Astrocyte (in vitro differentiated cells and primary cell): ENCODE measurements at places on chromosomes 3 and 15. TPM values are rescaled to one million over a fixed set of nuclear protein-coding genes. Genes with fewer than 3 reads are reported as not detected.

DNA sequence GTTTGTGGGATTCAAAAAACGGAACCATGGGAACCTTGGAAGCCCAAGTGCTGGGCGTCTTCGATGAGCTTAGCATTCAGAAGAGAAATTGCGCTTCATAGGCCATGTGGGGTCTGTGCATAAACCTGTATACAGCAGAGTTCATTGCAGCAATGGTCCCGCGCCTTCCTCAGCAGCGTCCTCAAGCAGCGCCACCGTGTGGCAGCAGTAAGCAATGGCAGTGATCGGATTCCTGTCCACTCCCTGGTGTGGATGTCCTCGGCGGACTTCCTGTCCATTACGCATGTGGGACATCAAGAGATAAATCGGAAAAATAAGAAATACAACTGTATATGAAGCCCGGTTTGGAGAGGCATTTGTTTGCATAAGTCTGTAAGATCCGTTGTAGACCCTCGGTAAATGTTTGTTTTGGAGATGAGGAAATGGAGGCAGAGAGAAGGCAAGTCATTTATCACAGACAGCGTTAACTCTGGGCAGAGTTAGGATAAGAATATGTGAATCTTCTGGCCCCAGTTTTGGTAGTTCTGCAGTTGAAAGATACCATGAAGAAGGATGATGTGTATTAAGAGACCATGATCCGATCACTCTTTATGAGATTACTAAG lies 57.7 kb downstream of the CNTN4 start:
- no peak for DNase-seq

Gene ABCC5
- 52.0 and 52.2 TPM in 2 replicates for total RNA-seq

Gene STRA6
- 7.2 and 13.7 TPM in 2 replicates for total RNA-seq

DNA sequence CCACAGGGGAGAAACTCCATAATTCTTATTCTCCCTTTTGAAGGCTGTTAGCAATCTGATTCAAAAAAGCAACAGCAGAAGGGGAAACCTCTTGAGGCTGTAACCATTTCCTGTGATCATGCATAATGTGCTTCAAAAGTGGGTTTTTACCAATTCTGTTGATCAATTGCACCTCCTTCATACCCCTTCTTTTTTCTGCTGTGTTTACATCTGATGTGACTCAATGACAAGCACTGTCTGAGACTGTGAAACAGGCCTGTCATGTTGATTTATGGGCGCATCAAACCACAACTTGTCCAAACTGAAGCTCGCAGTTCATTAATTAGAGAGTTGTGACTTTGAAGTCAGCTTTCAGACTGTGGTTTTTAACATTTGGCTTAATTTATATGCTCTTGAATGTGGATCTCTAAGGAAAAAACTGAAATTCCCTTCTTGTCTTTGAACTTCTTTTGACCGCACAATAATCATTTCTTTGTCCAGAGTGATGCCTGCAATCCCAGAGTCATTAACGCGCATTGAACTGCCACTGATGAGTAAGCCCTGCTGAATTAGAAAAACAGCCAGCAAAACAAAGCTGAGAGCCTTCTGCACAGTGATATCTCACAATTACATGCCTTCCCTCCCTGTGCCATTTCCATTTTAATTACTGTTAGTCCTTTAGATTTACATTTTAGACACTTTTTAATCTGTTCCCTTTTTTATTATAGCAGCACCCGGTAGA lies 532.8 kb downstream of the FOXP1 start:
- peak; percentile 97 for DNase-seq

DNA sequence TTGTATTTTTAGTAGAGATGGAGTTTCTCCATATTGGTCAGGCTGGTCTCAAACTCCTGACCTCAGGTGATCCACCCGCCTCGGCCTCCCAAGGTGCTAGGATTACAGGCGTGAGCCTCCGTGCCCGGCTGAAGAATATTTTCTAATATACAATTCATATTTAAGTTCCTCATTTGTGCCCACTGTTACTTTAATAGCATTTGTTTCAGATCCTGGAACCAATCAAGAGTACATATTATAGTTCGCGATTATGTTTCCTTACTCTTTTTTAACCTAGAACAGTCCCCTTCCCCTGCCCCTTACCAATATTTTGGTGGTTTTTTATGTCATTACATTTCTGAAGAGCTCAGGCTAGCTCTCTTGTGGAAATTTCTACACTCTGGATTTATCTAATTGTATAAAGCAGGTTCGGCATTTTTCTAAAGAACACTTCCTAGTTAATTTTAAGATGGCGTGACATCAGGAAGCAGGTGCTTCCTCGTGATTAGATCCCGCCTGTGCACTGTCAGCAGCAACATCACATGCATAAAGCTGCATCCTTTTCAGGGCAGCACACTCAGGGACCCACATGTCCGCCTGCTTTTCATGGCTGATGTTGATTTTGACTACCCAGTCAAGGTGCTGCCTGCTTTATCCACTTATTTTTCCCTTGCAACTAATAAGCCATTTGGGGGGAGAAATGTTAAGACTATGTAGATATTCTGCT lies 88.7 kb upstream of the EPHB3 start:
- DNase-seq: no peak

- no peak for DNase-seq
Measured at GRCh38 chr3:13853978-13854296, 25.9 kb downstream of the WNT7A start.

Gene MNS1
- total RNA-seq: 0.86 and 1.6 TPM in 2 replicates

- no peak for DNase-seq
Measured at GRCh38 chr3:189911001-189911400, 209.7 kb downstream of the P3H2 start.

GRCh38 chr3:10708216-10708893 lies 107.7 kb upstream of the SLC6A11 start:
- no peak for DNase-seq

DNA sequence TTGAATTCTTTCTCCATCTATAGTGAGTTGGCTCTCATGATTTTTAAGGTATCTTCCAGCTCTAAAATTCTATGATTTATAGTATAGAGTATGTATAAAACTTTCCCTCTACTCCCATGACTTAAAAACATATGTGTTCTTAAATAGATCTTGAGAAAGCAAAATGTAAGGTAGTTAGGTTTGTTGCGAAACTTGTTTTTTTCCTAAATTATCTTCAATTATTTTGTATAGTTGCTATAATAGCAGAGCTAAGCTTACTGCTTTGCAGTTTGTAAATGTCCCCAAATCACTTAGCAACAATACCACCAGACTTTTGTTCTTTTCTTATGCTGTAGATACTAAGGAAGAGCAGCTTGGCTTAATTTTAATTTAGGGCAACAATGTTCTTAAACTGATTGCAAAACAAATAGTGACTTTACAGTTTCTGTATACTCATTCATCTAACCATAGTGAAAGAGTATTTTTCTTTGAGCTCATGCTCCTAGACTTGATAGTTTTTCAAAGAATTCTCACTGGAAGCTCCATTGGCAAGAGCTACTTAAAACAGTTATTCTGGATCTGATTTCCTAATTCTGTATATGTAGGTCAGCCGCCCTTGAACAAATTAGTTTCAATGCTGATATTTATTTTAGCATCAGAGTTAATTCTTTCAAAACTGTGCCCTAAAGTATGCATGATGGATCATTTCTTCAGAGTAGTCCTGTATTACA lies 61.2 kb downstream of the LYSMD4 start:
- DNase-seq: no peak

Gene XYLB
- 1.4 and 2.3 TPM in 2 replicates for total RNA-seq

Gene ANKRD34C
- 0.05 TPM in 1 of 2 replicates, not detected in the other for total RNA-seq

Gene EXD1
- total RNA-seq: 0.07 TPM in 1 of 2 replicates, not detected in the other

Gene RBM6
- total RNA-seq: 49.0 and 53.9 TPM in 2 replicates

GRCh38 chr3:160370987-160371857 lies 27.8 kb downstream of the IFT80 start:
- no peak for DNase-seq

Gene HRH1
- 2.1 and 2.4 TPM in 2 replicates for total RNA-seq

Gene EFHB
- 0.94 and 1.2 TPM in 2 replicates for total RNA-seq

DNA sequence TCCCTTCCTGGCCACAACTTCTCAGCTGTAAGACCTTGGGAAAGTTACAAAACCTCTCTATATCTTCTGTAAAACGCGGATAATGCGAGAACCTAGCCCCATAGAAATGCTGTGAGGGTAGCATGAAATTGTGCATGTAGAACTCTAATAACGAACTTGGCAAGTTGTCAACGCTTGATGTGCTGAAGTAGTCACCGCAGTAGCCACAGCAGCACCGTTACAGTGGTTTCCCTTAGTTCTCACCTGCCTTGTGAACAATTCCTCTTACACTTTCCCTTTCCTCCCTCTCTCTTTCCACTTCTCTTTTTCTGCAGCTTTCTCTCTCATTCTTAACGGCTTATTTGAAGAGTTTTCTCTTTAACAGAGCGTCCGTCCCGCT lies 447 bp upstream of the SHQ1 start:
- peak; percentile 23 for DNase-seq

DNA sequence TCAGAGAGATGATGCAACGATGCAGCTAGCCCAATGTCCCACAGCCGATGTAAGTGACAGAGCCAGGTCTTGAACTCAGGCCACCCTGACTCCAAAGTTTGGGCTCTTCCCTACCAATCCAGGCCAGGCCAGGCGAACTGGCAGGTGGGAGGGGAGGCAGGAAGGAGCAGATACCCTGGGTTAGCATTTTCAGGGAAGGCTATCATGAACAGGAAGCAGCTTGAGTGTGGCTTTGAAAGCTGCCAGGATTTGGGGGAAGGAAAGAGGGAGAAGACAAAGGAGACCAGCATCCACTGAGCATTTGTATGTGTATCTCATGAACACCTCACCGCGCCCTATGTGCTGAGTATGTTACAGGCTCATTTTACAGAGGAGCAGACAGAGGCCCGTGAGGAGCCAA lies 38.8 kb downstream of the LMCD1 start:
- no peak for DNase-seq

Gene OR5H6
- total RNA-seq: not detected in 2 replicates

DNA sequence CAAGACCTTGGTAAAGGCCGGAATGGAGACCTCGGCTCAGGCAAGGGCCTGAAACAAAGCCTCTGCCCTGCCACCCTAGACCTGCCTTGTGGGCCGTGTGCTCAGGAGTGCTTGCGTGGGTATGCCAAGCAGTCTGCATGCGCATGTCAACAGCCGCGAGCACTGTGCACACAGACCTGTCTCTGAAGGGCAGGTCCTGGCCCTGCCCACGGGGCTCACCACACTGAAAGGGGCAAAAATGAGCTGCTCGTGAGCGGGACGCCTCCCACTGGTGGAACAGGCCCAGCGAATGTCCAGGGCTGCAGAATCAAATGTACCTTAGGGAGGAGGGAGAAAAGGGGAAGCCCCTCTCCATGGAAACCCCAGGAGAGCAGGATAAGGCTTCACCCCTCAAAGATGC lies 44.3 kb upstream of the FGD5 start:
- DNase-seq: no peak

GRCh38 chr3:72319194-72320094 lies 528.8 kb downstream of the SHQ1 start:
- DNase-seq: peak; percentile 47

DNA sequence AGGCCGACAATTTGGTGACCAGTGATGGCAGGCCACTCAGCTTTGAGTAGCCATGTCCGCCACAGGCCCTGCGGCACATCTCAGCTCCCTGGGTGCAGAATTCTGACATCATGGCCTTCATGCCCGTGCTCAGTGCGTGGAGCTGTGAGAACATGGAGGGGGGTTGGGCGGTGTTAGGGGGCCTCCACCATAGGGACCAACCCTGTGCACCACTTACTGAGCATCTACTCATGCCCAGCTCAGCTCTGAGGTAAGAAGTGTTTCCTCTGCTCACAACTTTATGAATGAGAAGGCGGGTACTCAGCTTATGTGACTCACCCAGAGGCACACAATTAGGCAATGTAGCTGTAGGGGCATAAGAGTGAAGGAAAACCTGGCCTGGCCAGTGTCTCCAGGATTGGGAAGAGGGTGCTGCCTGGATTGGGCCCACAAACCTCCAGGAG lies 10.5 kb downstream of the ACOX2 start:
- DNase-seq: peak; percentile 89

Gene IGF2BP2
- total RNA-seq: 128 and 162 TPM in 2 replicates

- no peak for DNase-seq
Measured at GRCh38 chr3:119779731-119780383, 2.0 kb upstream of the NR1I2 start.

Gene LDHAL6B
- total RNA-seq: not detected in 2 replicates

GRCh38 chr3:141303481-141304223 lies 64.7 kb upstream of the ZBTB38 start:
- DNase-seq: peak; percentile 46

DNA sequence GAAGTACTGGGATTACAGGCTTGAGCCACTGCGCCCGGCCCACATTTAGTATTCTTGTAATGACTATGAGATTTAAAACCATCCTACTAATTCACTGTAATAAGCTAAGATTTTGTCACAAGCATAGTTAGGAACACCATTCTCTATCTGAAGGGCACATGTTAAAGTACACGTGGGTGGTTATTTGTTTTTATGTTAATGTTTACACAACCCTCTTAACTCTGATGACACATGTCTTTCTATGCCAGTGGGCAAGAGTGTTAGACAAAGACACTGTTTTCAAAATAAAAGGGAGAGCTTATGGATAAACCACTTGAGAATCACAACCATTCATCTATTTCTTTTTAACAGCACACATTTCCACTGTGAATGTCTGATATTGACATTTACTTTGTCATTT lies 537.6 kb upstream of the IL12A start:
- DNase-seq: no peak

DNA sequence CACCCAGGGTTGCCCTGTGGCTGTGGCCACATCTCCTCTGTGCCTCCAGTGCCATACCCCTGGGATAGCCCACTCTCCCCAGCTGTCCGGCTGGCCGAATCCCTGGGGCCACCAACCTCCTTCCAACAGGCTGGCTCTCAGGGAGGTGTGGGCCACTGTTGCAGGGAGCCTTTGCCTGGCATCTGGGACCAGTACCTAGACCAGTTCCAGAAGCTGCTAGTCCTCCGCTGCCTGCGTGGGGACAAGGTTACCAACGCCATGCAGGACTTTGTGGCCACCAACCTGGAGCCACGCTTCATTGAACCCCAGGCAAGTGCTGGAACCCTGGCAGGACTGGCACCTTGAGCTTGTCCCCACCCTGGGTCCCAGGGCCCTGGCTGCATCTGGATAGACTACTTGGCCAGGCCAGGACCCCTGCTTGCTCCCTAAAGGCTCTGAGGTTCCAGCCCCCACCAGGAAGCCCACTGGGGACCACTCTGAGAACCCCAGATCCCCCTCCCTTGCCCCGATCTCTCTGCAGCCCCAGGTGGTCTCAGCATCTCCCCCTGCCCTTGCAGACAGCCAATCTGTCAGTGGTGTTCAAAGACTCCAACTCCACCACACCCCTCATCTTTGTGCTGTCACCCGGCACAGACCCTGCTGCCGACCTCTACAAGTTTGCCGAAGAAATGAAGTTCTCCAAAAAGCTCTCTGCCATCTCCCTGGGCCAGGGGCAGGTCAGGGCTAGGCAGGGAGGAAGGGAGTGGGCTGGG lies 50.0 kb downstream of the SEMA3G start:
- DNase-seq: no peak

DNA sequence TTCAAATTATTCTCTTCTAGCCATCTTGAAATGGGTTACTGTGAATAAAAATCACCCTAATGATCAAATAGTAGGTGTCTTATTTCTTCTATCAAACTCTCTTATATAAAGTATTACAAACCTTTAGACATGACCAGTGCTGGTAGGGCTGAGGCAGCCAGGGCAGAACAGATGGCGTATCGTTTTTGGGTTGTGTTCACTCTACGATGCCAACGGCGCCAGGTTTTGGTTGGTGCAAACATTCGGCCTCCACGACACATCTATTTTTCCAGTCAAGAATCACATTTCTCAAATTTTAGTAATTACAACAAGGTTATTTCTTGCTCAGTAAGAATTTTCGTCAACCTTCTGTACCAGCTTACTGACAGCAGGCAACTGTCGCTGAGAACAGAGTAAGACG lies 2.2 kb downstream of the RPL4 start:
- DNase-seq: no peak

- DNase-seq: peak; percentile 49
Measured at GRCh38 chr15:83380682-83381081, 66.5 kb upstream of the SH3GL3 start.

Gene NCKIPSD
- total RNA-seq: 18.3 and 21.6 TPM in 2 replicates
